ENCODE measurements at places on chromosomes 5 and 9.
A peak's percentile ranks its signal among the peaks of the same experiment; 100 is the strongest.

- no peak for DNase-seq
Observed at GRCh38 chr5:127702434-127702833, 757 bp upstream of the CCDC192 start.

DNA sequence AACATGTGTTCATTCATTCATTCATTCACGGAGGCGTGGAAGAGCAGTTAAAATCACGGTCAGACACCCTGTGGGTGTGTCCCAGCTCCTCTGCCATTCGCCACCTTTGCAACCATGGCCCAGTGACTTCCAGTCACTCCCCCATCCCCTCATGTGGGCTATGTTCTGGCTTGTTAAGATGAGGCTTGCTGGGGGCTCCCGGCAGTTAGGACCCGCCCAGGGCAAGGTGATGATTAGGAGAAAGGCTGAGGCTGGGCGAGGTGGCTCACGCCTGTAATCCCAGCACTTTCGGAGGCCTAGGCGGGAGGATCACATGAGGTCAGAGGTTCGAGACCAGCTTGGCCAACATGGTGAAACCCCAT, 24.9 kb upstream of the PTGES start:
- no peak for DNase-seq

GRCh38 chr9:133986774-133987445, 5.2 kb downstream of the VAV2 start:
- no peak for DNase-seq

- DNase-seq: peak; percentile 62
Observed at GRCh38 chr9:5622016-5622415, 6.9 kb upstream of the RIC1 start.

GRCh38 chr5:173534031-173534430, 82.4 kb downstream of the BOD1 start:
- DNase-seq: no peak

DNA sequence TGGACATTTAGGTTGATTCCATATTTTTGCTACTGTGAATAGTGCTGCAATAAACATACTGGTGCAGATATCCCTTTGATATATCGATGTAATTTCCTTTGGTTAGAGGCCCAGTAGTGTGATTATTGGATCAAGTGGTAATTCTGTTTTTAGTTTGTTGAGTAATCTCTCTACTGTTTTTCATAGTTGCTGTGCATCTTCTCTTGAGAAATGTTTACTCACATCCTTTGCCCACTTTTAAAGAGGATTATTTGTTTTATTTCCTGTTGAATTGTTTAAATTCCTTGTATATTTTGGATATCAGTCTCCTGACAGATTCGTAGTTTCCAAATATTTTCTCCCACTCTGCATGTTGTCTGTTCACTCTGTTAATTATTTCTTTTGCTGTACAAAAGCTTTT, 352.6 kb upstream of the TARS1 start:
- DNase-seq: no peak

GRCh38 chr5:76782444-76782843, 36.4 kb upstream of the F2RL1 start:
- no peak for DNase-seq

DNA sequence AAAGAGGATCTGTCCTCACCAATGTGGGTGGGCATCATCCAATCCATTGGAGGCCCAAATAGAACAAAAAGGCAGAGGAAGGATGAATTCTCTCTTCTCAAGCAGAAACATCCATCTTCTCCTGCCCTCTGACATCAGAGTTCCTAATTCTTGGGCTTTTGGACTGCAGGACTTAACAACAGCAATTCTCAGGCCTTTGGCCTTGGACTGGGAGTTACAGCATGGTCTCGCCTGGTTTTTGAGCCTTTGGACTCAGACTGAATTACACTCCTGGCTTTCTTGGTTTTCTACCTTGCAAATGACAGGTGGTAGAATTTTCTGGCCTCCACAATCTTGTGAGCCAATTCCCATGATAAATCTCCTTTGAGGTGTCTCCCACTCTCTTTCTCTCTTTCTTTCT, 60.5 kb upstream of the CD180 start:
- no peak for DNase-seq

DNA sequence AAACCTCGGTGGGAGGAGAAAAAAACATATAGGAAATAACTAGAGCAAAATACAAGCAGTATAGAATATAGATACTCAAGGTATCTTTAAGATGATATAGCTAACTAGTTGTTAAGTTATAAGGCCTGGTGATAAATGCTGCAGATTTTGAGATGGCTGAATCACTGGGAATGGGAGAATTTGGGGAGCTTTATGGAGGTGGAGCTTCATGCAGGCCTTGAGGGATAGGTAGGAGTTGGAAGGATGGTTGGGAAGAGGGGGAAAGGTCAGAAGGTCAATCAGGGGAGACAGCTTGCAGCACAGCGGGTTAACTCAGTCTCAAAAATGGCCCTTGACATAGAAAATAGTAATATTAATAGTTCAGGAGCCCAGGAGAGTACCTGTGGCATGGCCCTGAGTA, 34.8 kb downstream of the RAI14 start:
- no peak for DNase-seq

DNA sequence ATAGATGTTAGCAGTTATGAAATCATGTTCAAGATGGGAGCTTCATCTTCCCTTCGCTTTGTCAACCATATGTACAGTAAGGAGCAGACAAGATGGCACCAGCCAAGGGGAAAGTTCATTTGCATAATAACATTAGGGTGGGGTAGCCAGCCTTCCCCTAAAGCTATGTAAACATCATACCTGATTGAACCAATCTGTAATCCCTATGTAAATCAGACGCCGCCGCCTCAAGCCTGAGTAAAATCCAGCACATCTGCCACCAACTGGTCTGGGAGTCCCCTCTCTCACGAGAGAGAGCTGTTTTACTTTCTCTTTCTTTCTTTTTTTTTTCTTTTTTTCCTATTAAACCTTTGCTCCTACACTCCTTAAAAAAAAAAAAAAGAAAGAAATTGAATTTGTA, 30.8 kb upstream of the REEP2 start:
- DNase-seq: no peak

GRCh38 chr5:115477581-115477980, 67.0 kb downstream of the FEM1C start:
- DNase-seq: no peak

GRCh38 chr9:72005451-72005850, 55.0 kb downstream of the C9orf57 start:
- no peak for DNase-seq

All from AG20443 (cell line).